ENCODE measurements at places on chromosomes 11 and 22.

DNA sequence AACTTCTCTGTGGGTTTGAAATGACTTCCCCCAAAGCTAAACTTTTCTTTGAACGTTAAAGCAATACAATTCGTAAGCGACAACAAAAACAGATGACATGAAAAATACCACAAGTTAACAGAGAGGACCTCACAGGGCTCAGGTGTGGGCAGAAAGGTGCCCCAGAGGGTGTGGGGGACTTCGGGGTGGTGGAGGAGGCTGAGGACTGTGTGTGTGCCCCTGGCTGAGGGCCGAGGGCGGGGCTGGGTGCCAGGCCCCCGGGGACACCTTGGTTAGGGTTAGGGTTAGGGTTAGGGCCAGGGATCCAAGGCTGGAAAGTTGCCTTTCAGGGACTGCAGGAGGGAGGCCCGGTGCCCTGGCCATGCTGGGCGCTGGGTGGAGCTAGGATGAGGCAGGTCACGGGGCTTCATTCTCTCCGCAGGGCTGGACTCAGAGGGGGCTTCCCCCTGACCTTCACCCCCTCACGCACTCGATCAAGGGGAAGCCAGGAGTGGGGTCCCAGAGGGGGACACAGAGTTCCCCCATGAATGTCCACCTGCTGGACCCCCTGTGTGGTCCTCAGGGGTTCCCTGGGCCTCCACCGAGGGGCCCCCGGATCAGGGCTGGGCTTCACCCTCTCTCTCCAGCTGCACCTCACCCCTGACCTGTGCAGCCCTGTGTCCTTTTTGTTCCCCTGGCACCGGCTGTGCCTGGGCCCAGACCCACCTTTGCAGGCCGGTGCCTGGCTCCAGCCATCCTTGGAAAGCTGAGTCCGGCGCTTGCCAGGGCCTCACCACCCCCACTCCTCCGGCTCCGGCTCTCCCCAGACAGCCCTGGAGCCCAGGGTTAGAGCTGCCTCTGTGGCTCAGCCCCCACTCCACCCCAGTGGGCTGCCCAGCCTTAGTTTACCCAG lies 7.0 kb downstream of the TNNI2 start:
- DNase-seq, result no peak

- DNase-seq, result peak; percentile 31
These were observed 67.9 kb downstream of the CYB5R2 start for GRCh38 chr11:7605186-7605943.

DNA sequence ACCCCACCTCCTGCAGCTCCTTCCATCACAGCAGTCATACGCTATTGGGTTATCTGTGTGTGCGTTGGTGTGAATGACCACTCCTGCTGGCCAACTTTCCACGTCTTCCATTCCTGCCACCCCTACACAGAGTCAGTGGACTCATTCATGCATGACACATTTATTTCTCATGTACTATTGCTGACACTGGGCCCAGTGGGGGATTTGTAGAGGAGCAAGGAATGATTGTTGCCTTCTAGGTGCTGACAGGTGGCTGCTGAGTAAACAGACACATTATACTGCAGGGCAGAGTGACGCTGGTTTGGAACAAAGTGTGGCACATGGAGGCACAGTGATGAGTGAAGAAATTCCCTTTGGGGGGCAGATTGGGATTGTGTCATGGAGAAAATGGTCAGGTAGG lies 113.9 kb downstream of the CCDC81 start:
- DNase-seq, result no peak

DNA sequence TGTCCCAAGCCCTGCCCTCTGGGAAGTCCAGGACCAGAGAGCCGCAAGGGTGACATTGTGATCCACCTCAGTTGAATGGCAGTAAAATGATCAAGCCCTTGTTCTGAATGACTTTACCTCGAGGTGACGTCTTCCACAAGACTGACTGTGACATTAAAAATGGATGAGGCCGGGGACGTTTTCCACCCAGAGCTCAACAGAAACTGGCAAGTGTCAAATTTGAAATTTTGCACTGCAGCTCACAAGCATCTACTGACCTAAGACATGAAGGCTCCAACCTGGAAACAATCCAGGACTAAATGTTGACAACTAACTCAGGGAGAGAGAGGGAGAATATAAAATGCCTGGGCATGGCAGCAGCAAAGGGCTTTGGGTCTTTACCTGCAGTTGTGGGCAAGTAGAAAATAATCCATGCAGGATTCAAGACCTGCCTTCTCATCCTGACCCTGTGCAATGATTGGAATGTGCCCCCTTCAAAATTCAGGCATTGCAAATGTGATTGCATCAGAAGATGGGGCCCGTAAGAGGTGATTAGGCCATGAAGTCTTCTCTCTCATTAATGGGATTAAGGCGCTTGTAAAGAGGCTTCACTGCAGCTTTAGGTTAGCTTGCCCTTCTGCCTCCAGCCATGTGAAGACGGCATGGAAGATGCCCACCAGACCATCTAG lies 33.6 kb upstream of the CLMP start:
- no peak for DNase-seq

DNA sequence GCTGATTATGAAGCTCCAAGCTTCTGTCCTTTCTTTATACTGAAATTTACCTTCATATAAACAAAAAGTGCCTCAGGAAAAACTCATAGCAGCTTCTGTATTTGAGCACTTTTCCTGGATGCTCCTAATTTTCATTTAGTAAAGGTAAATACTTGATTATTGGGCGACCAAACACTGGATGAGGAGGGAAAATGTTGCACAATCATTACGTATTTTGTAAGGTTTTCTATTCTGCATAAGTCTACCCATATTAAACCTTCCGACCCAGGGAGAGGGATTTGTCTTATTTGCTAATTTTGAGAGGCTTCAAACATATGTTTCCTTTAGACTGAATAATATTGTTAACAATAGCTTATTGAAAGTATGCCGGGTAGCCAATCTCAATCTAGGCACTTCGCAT lies 4.3 kb upstream of the SLC6A5 start:
- DNase-seq, result no peak

DNA sequence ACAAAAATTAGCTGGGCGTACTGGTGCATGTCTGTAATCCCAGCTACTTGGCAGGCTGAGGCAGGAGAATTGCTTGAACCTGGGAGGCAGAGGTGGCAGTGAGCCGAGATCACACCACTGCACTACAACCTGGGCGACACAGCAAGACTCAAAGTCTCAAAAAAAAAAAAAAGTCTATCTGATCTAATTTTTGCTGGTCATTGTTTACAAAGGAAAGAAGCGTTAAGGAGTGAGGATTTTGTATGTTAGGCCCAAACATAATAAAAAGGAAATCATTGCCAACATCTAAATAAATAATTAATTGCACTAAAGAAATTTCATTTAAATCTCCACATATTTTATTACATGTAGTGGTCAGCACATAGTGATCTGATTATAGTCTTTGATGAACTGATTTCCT lies 2.9 kb downstream of the RBX1 start:
- no peak for DNase-seq

DNA sequence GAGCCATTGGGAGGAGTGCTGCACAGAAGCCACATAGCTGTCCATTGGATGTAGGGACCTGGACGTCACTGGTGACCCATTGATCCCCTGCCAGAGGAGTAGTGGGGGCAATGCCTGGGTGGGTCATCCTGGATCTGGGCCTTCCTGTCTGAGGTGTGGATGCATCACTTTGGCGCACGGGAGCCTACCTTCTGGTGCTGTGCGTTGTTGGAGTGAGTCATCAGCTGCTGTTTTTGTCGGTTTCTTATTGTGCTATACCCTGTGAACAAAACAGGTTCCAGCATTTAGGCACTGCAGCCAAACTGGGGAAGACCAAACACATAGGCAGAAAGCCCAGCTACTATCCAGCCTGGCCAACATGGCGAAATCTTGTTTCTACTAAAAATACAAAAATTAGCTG lies 3.2 kb downstream of the TAF6L start:
- no peak for DNase-seq

DNA sequence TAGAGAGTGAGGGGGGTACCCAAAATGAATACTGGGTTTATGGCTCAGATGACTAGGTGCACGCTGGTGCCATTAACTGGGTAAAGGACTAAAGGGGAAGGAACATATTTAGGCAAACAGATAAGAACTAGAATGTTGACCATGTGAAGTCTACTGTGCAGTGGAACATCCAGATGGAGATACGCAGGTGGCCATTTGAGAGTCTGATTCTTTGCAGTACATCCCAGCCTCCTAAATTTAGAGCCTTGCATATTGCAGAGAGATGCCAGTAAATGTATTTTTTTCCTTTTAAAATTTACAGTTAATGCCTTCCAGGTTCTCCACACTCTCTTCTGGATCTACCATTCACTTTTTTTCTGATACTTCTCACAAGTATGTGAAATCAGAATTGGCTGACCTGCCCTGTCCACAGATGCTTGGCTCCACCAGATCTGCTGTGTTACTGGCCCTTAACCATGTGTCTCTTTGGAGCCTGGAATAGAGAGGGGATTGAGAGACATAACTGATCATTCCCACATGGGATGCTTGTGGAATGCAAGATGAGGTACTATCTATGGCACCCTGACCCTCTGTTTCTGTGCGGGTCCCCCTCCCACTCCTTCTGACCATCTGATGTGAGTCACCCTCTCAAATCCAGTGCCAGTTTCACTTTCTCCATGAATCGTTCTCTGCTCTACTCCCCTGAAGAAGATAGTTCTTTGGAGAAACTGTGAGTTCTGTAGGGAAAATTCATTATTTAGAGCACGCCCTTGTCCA lies 77.0 kb upstream of the NCAM1 start:
- no peak for DNase-seq

DNA sequence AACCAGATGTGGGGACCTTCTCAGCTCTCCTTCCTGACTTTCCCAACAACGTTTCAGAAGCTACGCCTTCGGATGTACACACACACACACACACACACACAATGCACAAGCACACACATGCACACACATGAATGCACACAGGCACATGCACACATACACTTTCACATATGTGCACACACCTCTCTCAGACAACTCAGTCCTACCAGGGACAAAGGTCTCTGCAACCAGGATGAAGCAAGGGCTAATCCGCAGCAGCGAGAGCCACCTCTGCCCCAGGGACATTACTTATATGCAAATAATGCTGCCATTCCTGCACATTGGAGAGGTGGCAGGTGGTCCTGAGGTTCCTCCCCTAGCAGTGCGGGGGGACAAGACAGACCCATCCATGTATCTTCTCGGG lies 27.4 kb upstream of the LINC01488 start:
- DNase-seq, result no peak

- no peak for DNase-seq
These were observed 15.1 kb downstream of the MN1 start for GRCh38 chr22:27786291-27786932.

GRCh38 chr11:67040147-67040546 lies 16.5 kb upstream of the RHOD start:
- no peak for DNase-seq

GRCh38 chr11:17810746-17811145 lies 76.2 kb downstream of the KCNC1 start:
- no peak for DNase-seq

DNA sequence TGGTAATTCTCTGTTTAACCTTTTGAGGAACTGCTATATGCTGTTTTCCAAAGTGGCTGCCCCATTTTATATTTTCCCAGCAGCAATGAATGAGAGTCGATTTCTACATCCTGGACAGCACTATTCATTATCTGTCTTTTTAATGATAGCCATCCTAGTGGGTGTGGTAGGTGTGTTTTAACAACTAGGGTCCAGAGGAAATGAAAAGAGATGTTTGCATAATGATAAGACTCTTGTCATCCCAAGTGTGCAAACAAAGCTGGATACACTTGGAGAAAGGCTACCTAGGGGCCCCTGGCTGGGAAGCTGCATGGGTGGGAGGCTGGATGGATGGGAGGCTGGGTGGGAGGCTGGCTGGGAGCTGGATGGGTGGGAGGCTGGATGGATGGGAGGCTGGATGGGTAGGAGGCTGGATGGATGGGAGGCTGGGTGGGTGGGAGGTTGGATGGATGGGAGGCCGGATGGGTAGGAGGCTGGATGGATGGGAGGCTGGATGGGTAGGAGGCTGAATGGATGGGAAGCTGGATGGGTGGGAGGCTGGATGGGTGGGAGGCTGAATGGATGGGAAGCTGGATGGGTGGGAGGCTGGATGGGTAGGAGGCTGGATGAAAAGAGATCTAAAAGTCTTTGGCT lies 158.0 kb downstream of the DSCAML1 start:
- no peak for DNase-seq

DNA sequence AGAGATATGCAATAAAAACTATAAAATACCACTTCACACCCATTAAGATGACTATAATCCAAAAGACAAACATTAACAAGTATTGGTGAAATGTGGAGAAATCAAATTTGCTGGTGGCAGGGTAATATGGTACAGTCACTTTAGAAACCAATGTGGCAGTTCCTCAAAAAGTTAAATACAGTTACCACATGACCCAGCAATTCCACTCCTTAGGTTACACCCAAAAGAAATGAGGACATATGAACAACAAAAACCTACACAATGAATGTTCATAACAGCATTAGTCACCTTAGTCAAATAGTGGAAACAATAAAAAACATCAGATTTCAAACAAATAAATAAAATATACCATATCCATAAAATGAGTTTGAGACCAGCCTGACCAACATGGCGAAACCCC lies 52.6 kb downstream of the RDX start:
- no peak for DNase-seq

DNA sequence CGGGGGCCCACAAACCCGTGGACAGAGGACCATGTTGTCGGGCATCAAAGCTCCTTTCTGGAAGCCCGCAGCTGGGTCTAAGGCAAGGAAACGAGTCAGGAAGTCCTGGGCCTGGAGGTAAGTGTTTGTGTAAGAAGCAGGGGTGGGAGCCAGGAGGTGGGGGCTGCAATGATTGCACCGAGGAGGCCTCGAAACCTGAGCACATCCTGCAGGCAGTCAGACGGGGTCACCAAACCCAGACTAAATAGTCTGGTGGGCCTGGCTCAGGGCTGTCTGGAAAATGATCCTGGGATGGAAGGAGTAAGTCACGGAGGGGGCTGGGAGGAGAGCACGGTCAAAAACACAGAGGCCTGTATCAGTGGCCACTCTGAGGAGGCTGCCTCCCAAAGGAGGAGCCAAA lies 539.2 kb downstream of the MN1 start:
- no peak for DNase-seq

- DNase-seq, result no peak
These were observed 62.9 kb upstream of the PRODH start for GRCh38 chr22:18999008-18999407.

GRCh38 chr11:2106583-2107209 lies 32.5 kb downstream of the IGF2 start:
- DNase-seq, result no peak

GRCh38 chr11:65087827-65088226 lies 3.8 kb downstream of the ZFPL1 start:
- no peak for DNase-seq

Measured in HS-27A (cell line).